Activated CD4-positive, alpha-beta T cell treated with anti-CD3 and anti-CD28 coated beads for 36 hours (primary cell): ENCODE measurements at places on chromosomes 1 and 21. TPM values are rescaled to one million over a fixed set of nuclear protein-coding genes. Genes with fewer than 3 reads are reported as not detected.

C1orf226 gene
- total RNA-seq = 0.16 TPM

KIF26B gene
- 0.16 TPM for total RNA-seq

DNA sequence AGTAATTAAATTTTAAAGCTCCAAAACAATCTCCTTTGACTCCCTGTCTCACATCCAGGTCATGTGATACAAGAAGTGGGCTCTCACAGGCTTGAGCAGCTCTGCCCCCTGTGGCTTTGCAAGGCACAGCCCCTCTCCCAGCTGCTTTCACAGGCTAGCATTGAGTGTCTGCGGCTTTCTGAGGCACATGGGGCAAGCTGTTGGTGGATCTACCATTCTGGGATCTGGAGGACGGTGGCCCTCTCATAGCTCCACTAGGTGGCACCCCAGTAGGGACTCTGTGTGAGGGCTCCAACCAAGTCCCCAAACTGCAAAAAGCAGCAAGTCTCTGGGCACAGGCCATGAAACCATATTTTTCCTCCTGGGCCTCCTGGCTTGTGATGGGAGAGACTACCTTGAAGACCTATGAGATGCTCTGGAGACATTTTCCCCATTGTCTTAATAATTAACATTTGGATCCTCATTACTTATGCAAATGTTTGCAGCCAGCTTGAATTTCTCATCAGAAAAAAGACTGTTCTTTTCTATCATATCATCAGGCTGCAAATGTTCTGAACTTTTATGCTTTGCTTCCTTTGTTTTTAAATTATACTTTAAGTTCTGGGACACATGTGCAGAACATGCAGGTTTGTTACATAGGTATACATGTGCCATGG lies 554.1 kb upstream of the OLFM3 start:
- DNase-seq = peak; percentile 28

OR2L5 gene
- not detected for total RNA-seq

DNA sequence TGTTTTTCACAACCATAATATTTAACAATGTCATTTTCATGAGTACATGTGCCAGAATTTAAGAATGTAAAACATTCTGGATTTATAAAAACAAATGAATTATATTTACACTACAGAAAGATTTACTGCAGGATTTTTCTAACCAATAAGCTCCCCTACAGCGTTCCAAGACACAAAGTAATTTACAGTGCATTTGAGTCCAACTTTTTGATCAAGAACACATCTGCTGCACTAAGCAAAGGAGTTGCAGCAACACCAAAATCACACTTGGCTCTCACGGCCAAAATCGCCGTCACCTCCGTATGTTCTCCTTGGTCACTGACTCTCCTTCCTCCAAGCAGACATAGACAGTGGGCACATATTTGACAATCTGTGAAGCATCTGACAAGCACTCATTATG lies 7.7 kb downstream of the VPS26C start:
- DNase-seq = no peak

DNA sequence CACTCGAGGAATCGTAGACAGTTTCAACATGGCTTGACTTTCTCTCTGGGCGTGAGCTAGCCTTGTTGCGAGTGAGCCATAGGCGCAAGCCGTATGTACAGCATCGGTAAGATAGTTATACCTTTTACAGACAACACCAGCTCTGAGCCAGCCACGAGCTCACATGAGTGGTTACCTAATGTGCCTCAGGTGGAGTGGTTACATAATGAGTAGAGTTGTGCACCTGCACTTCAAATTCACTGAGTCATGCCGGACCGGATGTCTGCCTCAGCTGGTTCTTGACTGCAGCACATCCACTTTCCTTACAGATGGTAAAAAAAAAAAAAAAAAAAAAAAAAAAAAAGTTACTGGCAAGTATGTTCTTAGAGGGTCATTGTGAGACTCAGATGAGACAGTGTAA lies 360.4 kb upstream of the NR5A2 start:
- no peak for DNase-seq

DNA sequence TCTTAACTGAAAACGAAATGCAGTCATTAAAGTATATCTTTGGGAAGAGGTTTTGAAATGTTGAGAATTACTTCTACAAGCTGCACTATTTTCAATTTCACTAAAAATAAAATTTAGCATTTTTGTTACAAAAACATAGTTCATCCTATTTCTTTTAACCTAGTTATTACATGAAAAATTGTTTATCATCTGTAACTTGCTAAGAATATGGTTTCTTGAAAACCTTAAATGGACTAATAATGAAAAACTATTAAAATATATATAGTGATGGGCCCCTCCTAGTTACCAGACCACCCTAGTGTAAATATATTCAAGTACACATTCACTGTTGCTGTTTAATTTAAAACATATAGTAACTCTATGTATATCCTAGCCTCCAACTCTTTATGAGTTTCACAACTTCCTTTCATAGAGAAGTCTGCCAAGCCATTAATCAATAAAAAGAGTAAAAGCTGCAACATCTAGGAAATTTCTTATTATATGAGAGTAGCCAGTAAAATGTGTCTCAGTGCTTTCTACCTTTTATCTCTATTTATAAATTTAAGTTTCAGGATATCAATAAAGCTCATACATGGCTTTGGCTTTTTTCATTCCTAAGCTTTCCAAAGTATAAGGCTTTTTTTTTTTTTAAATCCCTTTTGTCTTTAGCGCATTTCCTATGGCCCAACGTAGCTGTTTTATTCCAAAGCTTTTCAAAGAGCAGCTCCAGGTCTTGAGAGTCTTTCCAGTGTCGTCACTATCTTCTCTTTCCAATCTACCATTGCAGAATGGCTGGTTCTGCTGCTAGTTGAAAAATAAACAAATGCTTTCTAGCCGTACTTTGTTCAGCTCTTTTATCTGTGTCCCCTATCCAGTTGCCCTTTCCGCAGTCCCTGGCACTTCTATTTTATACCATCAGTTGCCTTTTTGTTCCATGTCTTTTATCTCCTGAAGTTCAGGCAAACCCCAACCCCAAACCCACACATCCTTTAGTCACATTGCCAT lies 6.5 kb downstream of the IRF2BP2 start:
- no peak for DNase-seq

- DNase-seq = no peak
These were observed 17.7 kb upstream of the KLHDC8A start for GRCh38 chr1:205374210-205375078.

DNA sequence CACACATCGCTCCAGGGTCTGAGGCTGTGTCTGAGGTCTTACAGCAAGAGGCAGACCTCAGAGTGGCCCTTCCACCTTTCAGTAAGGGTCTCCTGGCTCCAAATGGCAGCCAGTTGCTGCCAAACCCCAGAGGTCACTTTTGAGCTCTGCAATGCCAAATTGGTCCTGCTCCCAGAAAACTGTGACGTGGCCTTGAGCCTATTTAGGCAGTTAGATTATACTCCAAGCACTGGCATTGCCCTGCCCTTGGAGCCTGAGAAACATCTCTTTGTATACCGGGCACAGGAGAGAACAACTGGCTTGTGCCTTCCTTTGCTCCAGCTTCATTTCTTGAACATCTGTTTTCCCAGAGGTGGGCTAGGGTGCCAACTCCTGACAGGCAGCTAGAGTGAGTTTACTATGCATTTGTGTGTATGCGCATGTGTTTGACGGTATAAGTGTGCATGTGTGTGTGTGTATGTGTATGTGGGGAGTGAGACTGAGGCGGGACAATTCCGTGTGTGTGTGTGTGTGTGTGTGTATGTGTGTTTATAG lies 134.5 kb downstream of the IER5 start:
- DNase-seq = no peak

DNA sequence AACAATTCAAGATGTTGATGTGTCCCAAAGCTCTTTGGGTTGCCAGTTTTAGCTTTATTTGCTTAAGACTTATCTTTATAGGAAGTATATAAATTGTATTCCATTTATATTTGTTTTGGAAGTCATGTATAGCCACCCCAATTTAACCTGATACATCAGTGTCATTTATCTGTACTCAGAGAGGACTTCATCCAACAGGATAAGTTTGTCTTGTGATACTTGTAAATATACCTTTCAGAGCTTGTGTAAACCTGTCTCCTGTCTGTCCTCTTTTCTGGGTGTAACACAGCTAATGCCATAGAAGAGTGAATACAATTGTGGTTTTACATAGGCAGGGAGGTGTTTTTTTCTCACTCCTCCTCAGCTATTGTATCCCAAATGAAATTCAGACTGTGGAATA lies 10.4 kb downstream of the PTGFR start:
- no peak for DNase-seq
